ENCODE measurements at places on chromosomes 7 and 10.

GRCh38 chr7:43362652-43363034, 220.3 kb upstream of the STK17A start:
- no peak for DNase-seq

DNA sequence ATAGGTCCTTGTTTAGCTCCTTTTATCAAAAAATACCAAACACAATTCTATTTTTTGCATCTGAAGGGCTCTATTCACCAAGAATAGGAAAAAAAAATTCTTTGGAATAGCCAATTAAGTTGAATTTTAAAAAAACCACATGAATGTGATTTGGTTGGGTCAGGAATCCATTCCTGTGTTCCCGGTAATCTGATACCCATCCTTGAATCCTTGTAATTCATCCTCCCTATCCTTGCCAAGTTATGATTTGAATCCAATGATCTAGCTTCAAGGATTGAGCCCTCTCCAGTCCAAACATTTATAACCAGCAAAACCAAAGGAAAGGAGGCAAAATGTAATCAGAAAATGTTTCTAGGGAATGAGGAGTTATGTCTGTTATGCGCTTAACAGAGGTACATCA, 86.6 kb downstream of the CFAP58 start:
- no peak for DNase-seq

DNA sequence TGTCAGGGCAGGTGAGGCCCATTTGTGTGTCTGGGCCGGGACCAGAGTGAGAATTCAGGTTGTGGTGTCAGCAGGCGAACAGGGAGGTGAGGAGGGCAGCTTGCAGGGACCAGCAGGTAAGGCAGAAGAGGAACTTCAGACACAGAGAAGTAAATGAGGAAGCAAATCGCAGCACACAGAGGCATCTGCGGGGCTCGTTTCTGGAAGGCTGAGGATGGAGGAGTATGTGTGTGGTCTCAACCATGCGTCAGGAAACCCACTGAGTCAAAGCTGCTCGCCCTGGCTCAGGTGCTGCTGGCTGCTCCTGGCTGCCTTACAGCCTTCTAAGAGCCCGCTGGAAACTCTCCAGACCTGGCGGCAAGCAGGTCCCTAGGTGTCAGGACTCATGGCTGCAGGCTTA, 26.9 kb upstream of the PITRM1 start:
- DNase-seq: peak; percentile 64

DNA sequence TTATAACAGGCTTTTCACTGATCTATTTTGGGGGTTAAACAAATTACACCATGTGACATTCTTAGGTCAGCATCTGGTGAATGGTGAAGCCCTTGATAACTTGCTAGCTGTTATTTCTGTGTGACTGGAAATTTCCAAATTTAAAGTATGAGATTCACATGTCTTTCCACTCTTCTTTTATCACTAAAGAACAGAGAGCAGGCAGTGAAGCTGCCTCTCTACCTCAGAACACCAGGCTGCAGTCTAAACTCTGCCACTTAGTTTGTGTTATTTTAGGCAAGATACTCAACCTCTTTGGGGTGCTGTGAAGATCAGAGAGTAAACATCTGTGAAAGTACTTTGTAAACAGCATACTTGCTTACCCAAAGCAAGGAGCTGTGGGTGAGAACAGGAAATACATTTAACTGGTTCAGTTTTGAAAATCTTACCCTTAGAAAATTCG, 15.5 kb upstream of the SP4 start:
- no peak for DNase-seq

GRCh38 chr10:132294561-132295318, 13.0 kb downstream of the STK32C start:
- DNase-seq: no peak

- no peak for DNase-seq
Measured at GRCh38 chr10:119973281-119973680, 80.8 kb downstream of the SEC23IP start.

GRCh38 chr10:44947371-44948152, 12.0 kb upstream of the RASSF4 start:
- DNase-seq: no peak

GRCh38 chr10:17175551-17175950, 25.9 kb downstream of the TRDMT1 start:
- DNase-seq: no peak

GRCh38 chr7:141710301-141710700, 2.1 kb downstream of the WEE2 start:
- no peak for DNase-seq

DNA sequence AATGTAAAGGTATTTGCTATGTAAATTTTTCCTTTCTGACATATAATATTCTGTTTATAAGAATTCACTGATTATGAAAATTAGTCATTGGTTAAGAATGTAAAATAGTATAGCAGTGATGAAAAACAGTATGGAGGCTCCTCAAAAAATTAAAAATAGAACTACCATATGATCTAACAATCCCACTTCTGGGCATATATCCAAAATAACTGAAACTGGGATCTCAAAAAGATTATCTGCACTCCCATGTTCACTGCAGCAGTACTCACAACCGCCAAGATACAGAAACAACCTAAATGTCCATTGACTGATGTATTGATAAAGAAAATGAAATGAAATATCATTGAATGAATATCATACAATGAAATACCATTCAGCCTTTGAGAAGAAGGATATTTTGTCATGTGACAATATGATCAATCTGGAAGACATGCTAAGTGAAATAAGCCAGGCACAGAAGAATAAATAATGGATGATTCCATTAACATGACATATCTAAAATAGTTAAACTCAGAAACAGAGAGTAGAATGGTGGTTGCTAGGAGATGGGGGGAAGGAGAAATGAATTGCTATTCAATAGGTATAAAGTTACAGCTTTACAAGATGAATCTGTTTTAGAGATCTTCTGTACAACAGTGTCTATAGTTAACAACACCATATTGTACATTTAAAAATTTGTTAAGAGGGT, 14.0 kb downstream of the C10orf88 start:
- DNase-seq: no peak

GRCh38 chr10:27564398-27564797, 60.3 kb downstream of the RAB18 start:
- no peak for DNase-seq
